ENCODE measurements at places on chromosomes 6 and 20.

DNA sequence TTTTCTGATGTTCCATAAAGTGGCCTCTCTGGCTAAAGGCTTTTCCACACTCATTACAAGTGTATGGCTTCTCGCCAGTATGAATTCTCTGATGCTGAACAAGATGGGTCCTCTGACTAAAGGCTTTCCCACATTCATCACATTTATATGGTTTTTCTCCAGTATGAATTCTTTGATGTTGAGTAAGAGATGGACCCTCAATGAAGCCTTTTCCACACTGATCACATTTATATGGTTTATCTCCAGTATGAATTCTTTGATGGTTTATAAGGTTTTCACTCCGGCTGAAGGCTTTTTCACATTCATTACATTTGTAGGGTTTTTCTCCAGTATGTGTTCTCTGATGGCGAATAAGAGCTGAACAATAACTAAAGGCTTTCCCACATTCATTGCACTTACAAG lies 20.4 kb downstream of the ZNF184 start:
- no peak for DNase-seq

GRCh38 chr6:146149770-146150169 lies 120.9 kb downstream of the GRM1 start:
- DNase-seq: no peak

DNA sequence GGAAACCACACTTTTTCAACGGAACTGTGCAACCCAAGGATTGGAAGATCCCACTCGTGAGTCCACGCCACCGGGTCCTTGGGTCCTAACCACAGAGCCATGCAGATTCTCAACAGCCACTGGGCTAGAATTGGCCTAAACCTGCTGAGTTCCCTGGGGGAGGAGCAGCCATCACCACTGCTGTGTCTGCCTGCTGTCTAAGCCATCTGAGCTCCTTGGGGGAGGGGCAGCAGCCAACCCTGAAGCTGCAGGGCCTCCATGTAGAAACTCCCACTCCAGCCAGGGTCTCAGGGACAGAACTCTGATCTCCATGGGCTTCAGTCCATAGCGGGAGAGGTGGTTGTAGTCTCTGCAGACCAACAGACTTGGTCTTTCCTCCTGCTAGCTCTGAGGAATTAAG lies 154.6 kb upstream of the VGLL2 start:
- no peak for DNase-seq

GRCh38 chr6:169984181-169985120 lies 233.0 kb downstream of the ERMARD start:
- DNase-seq: no peak

GRCh38 chr20:54221353-54221752 lies 13.5 kb downstream of the PFDN4 start:
- no peak for DNase-seq

GRCh38 chr6:22237526-22237925 lies 59.3 kb downstream of the PRL start:
- no peak for DNase-seq

DNA sequence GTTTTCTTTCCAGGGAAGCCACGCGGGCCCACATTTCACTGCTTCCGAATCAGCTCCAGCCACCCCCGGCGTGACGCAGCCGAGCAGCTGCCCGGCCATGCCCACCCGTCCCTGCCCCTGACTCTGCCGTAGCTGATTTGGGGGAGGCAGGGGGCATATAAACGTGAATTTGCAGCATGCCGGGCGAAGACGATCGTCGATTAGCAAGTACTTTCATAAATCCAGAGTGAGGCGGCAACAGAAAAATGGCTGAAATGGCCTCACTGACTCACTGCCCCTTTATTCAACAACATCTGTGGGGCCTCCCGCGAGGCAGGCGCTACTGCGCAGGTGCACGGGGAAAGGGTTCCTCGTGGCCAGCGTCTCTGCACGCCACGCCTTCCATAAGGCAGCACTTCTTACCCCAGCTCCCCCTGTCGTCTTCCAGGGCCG lies 118.0 kb downstream of the DLL1 start:
- no peak for DNase-seq

DNA sequence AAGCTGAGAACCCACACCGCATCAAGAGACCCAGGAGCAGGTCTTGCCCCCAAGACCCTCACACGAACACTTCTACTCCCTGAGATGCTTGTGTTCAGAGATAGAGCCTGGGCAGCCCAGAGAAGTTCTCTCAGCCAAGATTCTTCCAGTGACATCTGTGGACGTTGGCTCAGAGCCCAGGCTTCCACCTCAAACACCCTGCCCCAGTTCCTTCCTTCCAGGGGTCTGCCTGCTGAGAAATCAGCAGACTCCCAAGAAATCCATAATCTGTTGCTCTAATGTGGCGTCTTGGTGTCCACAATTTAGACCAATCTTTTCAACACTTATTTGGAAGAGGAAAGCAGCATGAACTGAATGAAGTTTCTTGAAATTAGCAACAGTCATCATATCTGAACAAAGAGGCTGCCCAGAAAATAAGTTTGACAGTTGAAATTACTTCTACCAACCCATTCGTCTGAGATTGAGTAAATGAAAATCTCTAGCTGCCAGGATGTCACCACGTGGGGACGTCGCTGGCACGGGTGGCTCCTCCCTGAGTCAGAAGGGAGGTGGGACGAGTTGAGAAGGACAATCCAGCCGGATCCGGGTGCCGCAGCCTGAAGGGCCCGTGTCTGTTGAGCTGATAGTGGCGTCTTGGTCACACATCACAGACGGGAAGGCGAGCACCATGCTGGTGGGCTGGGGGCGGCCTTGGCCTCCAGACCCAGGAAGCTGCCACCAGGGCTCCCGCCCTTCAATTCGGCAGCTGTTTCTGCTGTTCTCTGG lies 400.9 kb downstream of the TAF4 start:
- DNase-seq: no peak

GRCh38 chr20:45404438-45404837 lies 3.7 kb upstream of the DBNDD2 start:
- no peak for DNase-seq

- peak; percentile 3 for DNase-seq
Observed at GRCh38 chr20:13220194-13220903, 725 bp upstream of the ISM1 start.

DNA sequence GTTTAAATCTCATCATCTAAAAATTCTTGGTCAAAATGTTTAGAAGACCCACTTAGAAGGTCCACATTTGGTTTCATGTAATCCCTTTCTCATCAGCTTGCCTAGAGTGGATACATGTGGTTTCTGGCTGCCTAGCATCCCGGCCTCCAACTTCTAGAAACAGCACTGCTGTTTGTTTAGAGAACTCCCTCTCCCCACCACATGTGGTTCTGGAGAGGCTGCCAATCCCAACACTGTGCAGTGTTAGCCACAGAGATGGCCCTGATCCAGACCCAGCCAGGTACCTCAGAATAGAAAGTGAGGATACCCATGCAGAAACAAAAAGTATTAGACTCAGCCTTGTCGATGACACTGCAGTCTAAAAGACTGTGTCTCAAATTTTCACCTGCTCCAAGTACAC lies 241.8 kb downstream of the BCKDHB start:
- DNase-seq: no peak

- no peak for DNase-seq
Observed at GRCh38 chr20:23090878-23091277, 4.8 kb upstream of the CD93 start.

GRCh38 chr20:37453836-37454235 lies 67.2 kb upstream of the NNAT start:
- no peak for DNase-seq

GRCh38 chr6:157811476-157812173 lies 11.4 kb upstream of the SNX9 start:
- DNase-seq: no peak

DNA sequence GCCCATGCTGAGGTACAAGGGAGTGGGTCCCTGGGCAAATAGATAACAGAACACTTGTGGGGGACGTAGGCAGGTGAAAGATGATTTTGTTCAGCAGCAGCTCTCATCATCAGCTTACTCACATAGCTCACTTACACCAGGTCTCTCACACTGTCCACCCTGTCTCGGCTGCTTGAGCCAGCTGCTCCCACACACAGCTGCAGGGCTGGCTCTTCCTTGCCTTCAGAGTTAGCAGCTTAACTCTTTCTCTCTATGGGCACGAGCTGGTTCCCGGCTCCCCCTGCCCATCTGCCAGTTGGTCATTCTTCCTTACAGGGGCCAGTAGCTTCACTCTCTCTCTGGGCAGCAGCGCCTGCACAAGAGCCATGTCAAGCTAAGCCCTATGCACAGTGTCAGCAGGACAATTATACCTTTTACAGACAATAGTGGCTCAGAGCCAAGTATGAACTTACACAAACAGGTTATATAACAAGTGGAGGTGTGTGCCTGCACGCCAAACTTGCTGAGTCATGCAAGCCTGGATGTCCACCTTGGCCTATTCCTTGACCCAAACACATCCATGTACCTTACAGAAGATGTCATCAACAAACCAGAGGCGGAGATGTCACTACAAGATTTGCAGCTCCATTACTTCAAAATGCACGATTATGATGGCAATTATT lies 18.7 kb downstream of the ZNF391 start:
- no peak for DNase-seq

GRCh38 chr6:109007521-109007920 lies 87.1 kb downstream of the SESN1 start:
- DNase-seq: no peak

DNA sequence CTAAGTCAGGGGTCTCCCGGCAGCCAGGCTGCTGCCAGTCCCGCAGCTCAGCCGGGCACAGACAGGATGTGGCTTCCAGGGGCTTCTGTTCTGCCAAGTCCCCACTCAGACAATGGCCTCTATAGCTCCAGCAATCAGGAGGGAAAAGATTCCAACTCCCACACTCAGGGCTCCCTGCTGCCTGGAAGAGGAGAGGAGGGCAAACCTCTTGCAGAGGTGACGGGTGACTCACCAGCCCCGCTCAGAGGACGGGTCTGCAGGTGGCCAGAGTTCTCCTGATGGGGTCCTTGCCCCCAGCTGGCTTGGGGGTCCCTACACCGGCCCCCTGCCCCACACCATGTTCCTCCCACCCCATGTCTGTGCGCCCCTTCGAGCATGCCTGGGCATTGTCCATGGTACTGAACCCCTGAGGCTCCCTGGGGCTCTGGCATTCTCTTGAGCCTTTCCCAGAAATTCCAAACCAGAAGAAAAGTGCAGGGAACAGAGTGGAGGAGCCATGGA lies 32.6 kb downstream of the NTSR1 start:
- no peak for DNase-seq

Measured in stimulated activated CD8-positive, alpha-beta memory T cell treated with anti-CD3 and anti-CD28 coated beads, Interleukin-15, amount 100 ng/mL, for 24 hours (primary cell).